Left renal pelvis (tissue), 4 donors: ENCODE measurements at places on chromosomes 12 and 14. TPM values are rescaled to one million over a fixed set of nuclear protein-coding genes. Genes with fewer than 3 reads are reported as not detected.

GRCh38 chr14:99125616-99126431, 146.2 kb downstream of the BCL11B start:
- no peak for DNase-seq

- DNase-seq, result no peak
Measured at GRCh38 chr14:99133636-99134515, 138.1 kb downstream of the BCL11B start.

DNA sequence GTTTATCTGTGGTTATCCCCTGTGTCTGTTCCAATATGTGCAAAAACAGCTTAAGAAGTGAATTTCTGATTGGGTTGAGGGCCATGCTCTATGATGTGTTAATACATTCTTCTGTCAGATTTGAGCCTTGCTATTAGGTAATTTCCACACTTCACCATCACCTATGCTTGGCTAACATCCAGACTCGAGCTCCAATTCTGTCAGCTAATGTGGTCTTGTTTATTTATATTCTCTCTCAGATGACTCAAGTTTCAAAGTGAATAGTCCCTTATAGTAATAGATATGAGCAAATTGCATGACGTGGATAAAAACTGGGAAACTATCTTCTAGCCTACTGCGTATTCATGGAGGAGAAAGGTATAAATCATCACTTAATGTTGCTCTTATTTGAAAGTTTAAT, 451.3 kb downstream of the SNAPC1 start:
- no peak for DNase-seq

DNA sequence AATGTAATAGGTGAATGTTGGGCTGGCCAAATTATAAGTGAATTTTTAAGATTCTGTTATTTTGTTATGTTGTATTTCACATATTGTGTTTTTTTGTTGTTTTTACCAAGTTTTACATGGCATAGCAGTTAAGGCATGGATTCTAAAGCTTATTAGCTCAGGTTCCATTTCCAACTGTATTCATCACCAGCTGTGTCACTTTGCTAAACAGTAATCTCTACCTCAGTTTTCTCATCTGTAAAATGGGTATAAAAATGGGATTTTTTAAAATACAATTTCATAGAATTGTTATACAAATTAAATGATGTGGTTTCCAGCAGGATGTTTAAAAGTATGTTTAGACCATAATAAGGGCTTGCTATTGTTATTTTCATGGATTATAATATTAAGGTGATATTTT, 512.2 kb downstream of the SLC16A7 start:
- no peak for DNase-seq

DNA sequence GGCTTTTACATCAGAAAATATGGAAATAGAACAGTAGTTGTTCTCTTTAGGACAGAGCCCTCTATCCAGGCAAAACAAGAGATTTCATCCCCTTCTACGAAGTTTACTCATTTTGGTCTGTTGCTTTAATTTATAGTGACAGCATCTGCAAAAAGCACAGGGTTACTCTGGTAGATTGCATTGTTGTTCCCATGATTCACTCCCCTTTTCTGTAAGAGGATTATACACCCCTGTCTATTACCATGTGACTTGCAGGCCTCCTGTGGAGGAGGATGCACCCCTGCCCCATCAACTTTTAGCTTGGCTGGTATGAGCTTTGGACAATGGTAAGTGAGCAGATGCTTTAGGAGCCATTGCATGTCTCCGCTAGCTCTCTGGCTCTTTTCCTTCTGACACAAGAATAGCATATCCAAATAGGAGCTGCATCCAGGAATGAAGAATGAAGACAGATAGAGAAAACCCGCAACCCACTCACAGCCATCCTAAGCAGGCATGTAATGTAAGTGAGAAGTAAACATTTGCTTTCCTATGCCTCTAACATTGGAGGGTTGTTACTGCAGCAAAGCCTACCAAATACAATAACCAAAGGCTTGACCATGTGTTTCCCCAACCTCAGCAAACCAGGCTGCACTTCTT, 304.2 kb downstream of the AKAP6 start:
- no peak for DNase-seq

GRCh38 chr12:131919366-131920156, 9.5 kb upstream of the PUS1 start:
- DNase-seq, result no peak

GRCh38 chr12:53659011-53659551, 16.8 kb downstream of the ATP5MC2 start:
- DNase-seq, result no peak

Gene SLCO1C1
- 0.40 TPM for polyA plus RNA-seq

GRCh38 chr14:26323869-26324268, 274.0 kb downstream of the NOVA1 start:
- DNase-seq, result no peak

Gene LYZ
- polyA plus RNA-seq, result 23.2 TPM

Gene TAS2R31
- polyA plus RNA-seq, result 0.82 TPM

- DNase-seq, result no peak
Measured at GRCh38 chr12:5889381-5890047, 55.5 kb downstream of the ANO2 start.

- DNase-seq, result no peak
Measured at GRCh38 chr12:121001060-121001459, 15.2 kb downstream of the C12orf43 start.

DNA sequence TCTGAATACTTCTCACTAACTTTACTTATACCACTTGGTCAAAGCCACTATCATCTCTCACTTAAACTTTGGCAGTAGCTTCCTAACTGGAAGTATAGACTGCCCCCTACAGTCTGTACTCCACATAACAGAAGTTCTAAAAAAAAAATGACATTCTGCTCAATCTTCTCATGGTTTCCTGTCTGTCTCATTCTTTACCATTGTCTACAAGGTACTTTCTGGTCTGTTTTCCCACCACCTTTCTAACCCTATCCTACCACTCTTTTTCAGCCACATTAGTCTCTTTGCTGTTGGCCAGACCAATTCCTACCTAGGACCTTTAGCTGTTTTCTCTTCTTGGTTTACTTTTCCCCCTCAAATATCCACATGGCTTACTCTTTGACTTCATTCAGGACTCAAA, 14.7 kb downstream of the CPSF6 start:
- DNase-seq, result no peak

DNA sequence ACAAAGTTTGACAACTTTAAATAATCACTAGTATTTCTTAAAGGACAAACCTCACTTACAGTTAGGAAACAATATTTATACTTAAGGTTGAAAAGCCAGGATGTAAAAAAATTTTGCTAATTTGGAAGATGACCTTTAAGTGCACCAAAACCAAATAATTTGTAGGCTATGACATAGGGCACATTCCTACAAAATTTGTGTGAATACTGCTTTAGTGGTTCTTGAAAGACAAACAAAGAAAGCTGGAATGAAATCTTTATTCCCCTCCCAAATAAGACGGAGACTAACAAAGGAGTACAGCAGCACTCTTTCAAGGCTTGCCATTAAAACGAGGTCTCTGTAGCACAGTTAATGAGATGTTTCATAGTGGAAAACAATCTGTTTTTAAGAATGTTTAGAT, 45.6 kb downstream of the MSRB3 start:
- DNase-seq, result no peak

DNA sequence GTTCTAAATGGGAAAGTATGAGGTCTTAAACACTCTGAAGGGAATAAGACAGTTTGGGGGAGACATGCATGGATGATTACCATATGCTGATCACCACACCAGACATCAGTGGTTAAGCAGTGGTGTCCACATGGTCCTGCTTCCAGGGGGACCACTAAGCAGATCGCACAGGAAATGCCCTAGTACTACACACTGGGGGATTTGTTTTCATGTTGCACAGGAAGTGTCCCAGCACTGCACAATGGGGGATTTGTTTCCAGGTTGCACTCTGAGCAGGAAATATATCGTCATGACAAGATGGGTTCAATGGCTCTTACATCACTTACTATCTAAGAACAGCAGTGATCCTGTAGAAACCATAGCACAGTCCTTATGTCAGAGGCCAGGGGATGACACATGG, 245.5 kb downstream of the BCL11B start:
- DNase-seq, result no peak

DNA sequence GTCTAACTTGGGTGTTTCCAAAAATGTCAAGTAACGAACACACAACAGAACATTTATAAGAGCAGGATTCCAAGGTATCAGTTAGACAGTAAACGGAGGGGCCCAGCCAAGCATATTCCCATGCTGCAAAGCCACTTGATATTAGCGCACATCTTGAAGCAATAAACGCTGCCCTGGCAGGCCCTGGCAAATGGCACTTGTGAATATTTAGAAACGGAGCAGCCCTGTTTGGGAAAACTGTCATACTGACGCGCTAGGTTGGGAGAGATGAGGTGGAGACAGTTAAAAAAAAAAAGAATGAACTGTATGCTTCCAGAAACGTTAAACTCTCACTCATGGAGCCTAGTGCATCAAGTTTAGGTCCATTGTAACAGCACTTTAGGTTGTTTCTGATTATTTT, 9.3 kb downstream of the DGLUCY start:
- no peak for DNase-seq

- no peak for DNase-seq
Measured at GRCh38 chr14:81440041-81440440, 39.9 kb upstream of the STON2 start.

DNA sequence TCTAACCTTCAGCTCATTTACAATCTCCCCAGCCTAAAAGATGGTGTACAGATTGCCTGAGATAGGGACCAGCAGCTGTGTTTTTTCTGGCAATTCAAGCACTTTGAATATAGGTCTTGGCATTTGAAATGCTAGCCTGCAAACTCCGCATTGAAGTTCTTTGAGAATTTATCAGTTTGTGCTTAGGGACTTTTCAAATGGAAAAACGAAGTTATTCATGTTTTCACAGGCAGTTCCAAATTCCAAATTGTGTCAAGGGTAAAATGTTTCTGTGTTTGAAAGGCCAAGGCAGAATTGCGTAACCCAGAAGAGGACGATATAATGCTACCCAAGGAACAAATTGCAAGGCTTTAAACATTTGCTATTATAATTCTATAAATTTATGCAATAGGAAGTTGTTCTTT, 168.9 kb upstream of the RASSF8 start:
- DNase-seq, result no peak

DNA sequence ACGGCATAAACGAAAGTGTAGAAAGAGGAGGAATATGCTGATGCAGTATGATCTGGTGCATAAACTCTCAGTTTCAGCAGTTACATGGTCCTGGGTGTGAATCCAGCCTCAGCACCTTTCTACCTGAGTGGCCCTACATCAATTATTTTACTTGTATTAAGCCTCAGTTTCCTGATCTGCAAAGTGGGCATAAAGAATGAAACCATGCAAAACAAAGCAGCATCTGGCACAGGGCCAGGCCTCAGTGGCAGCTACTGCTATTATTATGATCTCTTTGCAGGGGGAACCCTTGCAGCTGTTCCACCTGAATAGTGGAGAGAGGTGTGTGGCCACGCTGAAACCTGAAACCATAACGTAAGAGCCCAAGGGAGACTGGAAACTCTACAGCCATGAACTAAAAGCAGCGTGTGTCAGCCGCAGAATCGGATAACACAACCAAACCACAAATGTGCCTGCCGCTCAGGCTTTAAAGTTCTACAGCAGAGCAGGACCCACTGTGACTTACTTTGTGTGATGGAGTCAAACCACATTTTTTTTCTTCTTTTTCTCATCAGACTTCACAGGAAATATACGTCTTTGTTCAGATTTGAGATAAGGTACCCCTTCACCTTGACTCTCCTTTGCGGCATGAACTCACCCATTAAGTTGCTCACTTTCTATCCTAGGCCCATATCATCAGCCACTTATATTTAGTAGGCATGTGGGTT, 29.2 kb upstream of the FOS start:
- DNase-seq, result no peak

Gene LALBA
- polyA plus RNA-seq, result not detected

DNA sequence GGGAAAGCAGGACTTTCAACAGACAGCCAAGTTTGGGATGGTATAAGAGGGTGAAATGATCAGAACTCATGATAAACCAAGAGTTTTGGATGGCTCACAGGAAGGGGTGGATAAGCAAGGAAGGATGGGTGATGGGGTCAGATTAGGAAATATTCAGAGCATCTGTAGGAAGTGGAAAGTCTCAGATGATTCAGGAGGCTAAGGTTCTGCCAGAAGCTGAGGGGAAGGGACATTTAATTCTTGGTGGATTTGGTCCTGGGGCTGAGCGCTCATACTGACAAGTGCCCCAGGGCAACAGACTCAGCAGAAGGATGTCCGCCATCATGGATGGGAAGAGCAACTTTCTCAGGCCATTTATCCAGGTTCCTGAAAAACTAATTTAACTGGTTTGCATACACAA, 28.4 kb upstream of the BDKRB2 start:
- no peak for DNase-seq

DNA sequence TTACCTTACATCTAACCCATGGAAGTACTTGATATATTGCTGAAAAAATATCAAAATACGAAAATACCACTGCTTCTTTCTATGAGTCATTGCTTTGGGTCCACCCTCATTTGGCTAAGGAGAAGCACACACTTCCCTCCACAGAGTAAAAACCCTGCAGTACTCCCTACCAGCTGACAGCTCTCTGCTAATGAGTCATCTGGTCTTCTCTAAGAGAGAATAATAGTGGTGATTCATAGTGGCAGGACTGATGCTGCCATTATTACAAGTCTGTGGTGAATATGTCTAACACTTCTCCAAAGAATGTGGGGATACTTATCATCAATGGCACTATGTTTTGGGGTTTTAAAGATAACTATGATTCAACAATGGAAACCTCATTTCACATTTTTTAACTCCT, 90.7 kb downstream of the PPFIA2 start:
- no peak for DNase-seq

Gene CYP27B1
- polyA plus RNA-seq, result 0.72 TPM

Gene GPRC5D
- polyA plus RNA-seq, result 0.33 TPM

- DNase-seq, result no peak
Measured at GRCh38 chr14:68906439-68906838, 72.7 kb downstream of the ACTN1 start.

DNA sequence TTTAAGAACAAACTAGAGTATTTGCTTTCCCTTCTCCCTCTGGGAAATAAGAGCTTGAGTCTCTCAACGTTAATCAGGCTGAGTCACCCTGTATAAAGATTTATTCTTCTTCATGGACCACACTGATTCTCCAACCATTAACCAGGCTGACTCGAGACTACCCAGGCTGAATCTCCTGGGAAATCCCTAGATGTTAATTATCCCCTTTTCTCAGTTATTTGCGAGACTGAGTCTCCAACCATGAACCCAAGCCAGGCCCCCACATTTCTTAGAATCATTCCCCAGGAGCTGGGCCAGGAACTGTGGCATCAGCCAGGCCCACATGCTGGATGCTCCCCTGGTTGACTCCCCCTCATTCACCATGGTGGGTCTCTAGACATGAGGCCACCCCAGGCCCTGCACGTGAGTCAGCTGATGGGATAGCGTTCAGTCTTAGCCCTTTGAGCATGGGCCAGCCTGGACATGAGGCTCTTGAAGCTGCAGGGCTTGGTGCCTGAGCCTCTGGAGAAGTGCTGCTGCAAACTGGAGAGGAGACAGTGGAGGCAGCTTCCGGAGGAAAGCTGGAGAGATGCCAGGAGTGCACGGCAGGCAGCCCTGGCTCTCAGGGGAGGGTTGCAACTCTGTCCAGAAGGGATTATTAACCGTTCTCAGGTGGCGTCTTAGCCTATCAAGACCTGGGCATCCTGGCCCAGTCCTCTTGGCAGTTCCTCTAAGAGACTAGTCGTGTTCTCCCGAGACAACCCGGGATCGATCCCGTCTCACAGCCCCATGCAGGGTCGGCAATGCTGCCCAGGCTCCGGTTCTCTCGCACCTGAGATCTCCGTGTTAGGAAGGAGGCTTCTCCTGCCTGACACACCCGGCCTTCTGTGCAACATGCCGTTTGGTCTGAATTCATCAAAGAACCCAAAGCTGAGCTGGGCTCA, 296.6 kb downstream of the ADGRD1 start:
- no peak for DNase-seq
